ENCODE measurements at places on chromosomes 2 and 18.

DNA sequence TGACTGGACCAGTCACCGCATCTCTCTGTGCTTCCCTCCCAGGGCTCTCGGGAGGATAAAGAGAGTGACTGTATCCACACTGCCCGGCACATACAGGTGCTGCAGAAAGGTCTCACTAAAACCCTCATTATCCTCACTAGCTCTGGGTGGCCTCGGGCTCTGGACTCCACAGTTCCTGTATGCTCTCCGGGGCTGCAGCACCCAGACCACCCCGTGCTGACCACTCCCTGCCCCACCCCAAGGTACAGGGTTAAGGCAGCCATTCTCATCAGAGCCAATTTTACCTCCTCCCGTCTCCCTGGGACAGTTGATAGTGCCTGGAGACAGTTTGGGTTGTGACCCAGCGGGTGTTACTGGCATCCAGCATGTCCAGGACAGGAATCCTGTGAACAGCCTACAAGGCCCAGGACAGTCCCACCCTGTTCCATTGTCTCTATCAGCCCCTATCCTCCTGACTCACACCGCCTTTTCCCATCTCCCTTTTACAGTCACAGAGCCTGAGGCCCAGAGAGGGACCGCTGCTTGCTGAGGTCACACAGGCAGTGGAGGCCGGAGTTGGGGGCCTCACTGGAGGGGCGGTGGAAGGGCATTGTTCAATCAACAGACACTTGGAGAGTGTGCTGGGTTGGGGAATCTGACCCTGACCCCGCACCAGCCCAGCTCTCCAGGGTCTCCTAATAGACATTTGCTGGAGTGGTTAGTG lies 1.7 kb downstream of the ZAP70 start:
- DNase-seq: no peak

- DNase-seq: no peak
These were observed 818.8 kb upstream of the GYPC start for GRCh38 chr2:125837128-125837527.

DNA sequence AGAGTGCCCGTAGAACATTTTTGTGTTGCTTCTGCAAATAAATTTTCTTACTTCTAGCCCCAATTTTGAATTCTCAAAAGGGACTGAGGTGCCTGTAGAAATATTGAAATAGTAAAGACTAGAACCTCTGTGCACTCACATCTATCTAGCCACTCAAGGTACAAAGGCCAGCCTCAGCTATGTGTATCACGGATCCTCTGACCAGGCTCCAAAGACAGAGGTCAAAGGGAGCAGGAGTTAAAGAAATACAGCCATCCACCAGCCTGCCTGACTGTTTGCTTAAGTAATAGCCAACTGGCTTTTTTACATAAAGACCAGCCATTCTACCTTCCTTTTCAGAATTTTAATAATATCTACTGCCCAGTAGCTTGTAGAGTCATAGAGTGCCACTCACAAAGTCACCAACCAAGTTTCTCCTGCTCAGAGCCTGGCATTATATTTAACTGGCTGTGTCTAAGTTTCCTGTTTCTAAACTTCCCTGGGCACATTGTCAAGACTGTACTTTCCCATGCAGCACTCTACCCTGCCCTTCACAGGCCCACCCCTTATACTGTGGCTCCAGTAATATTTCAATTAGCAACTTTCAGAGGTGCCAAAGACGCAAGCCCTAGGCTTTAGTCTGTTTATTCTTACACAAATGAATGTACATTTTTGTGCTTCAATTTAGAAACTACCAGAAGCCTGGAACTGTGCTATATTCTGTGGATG lies 338.3 kb upstream of the NT5C1B start:
- DNase-seq: no peak

DNA sequence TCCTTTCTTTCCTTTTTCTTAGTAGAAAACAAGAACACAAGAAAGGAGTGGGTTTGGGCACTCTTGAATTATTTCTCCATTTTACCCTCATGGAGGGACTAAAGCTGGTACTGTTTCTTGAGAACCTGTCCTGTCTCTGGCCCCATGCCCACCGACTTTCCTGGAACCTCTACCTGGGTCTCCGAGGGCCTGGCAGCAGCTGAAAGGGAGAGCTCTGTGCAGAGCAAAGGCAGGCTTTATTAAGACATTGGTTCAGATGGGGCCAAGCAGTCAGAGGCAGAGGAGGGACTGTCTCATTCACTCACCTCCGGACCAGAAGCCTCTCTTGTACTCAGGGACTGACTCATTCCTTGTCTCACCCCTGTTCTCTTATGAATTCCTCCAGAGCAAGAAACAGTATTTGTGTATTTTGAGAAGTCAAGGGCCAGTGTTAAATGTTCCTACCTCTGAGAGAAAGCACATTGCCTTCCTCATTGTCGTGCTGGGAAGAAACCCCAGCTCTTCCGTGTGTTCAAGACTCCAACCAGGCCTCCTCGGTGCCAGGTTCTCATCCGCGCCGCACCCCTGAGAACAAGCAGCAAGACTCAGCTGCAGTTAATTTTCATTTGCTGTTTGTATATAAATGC lies 201.9 kb upstream of the NT5C1B start:
- DNase-seq: no peak

- DNase-seq: no peak
These were observed 155.4 kb upstream of the LHCGR start for GRCh38 chr2:48910961-48911360.

DNA sequence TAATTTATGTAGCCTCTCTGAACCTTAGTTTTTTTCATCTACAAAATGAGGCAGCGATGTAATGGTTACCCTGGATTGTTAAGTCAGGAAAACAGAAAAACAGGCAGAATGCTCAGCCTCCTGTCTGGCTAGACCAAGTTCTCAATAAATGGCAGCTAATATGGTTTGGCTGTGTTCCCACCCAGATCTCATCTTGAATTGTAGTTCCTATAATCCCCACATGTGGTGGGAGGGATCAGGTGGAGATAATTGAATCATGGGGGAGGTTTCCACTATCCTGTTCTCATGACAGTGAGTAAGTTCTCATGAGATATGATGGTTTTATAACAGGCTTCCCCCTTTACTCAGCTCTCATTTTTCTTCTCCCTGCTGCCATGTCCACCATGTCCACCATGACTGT lies 220.0 kb downstream of the CMPK2 start:
- no peak for DNase-seq

- DNase-seq: no peak
These were observed 317.8 kb downstream of the NRXN1 start for GRCh38 chr2:50714089-50714488.

GRCh38 chr2:70367722-70368323 lies 66.0 kb upstream of the FAM136A start:
- no peak for DNase-seq

- DNase-seq: no peak
These were observed 125.1 kb downstream of the SLC39A10 start for GRCh38 chr2:195782156-195782555.

GRCh38 chr18:66752733-66753132 lies 148.8 kb upstream of the CDH19 start:
- no peak for DNase-seq

All from thoracic aorta (tissue), 2 donors.